ENCODE measurements at places on chromosomes 13 and 19. TPM values are rescaled to one million over a fixed set of nuclear protein-coding genes. Genes with fewer than 3 reads are reported as not detected.

Gene WTIP
- 9.4 TPM for total RNA-seq

Gene EXOSC5
- total RNA-seq: 45.2 TPM

Gene SNRPA
- 158 TPM for total RNA-seq

Gene CEBPG
- 34.1 TPM for total RNA-seq

Gene OR7D2
- total RNA-seq: not detected

Measured in hair follicular keratinocyte (primary cell).